Cerebellar nuclear complex (tissue), 1 donor: ENCODE measurements at places on chromosomes 5 and 9.

DNA sequence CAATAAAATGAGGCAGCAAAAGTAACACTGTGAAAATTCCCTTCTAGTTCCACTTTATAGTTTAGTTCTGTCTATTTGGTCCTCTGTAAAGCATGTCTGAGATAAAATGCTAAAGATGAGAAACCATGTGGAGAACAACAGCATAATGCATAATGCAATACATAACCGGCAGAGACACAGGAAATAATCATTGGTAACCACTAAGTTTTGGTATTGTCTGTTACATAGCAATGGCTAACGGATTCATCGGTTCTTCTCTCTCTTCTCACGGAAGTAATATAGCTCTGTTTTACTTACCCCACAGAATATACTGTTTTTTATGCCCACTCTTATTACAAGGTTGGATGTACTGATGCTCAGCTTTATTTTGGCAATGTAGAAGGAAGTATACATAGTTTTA, 158.9 kb downstream of the FAM174A start:
- no peak for DNase-seq

DNA sequence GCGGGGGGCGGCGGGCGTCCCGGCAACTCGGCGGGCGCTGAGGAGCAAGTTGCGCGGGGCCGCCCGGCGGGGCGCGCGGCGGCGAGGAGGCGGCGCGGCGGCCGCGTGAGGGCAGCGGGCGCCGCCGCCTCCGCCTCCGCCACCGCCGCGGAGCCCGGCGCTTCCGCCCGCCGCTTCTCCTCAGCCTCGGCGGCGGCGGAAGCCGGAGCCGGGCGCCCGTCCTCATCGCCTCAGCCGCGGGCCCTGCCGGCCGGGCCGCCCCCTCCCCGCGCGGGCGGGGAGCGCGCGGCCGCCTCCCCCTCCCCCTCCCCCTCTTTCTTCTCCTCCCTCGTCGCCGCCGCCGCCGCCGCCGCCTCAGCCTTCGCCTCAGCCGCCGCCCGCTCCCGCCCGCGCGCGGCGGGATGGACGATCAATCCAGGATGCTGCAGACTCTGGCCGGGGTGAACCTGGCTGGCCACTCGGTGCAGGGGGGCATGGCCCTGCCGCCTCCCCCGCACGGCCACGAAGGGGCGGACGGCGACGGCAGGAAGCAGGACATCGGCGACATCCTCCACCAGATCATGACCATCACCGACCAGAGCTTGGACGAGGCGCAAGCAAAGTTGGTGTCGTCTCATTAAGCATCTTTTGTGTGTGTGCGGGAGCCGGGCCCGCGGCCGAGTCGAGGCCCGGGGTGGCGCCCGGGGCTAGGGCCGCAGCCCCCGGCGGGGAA, at the start of gene PBX3:
PBX3 (plus strand) TSS at position 321 of the 712 bp plus-strand sequence.
- no peak for DNase-seq

- no peak for DNase-seq
These were observed 120.2 kb downstream of the RGS3 start for GRCh38 chr9:113583511-113584427.

DNA sequence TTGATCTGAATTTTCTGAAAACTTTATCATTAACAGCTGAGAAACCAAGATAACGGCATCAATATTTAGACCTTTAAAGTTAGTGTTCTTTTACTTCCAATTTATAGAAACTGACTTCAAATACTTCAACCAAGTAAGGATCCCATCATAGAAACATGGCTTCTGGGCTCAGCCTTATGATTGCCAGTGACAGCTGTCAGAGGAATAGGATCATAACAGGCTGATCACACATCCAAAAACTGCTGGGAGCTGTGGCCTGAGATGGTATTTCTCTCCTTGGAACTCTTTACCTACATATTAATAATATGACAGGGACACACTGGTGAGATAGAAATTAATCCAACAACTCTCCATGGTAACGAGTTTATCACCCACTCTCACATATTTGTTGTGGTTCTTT, 448.3 kb upstream of the NMUR2 start:
- no peak for DNase-seq

DNA sequence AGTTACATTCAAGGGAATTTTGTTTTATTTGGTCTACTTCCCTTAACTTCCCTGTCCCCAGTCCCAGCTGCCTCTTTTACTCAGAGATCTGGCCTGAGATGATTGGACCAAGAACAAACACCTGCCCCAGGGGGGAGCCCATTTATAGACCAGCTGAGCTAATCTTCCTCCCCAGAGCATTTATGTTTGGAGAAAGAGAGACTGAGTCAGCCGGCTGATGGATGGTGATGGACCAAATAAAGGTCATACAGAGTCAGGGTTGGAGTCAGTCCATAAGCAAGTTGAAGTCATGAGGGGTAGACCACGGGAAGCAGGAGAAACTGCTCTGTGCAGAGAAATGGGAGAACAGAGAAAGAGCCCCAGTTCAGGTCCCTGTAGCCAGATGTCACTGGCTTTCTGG, 77.7 kb downstream of the TMEM174 start:
- no peak for DNase-seq

DNA sequence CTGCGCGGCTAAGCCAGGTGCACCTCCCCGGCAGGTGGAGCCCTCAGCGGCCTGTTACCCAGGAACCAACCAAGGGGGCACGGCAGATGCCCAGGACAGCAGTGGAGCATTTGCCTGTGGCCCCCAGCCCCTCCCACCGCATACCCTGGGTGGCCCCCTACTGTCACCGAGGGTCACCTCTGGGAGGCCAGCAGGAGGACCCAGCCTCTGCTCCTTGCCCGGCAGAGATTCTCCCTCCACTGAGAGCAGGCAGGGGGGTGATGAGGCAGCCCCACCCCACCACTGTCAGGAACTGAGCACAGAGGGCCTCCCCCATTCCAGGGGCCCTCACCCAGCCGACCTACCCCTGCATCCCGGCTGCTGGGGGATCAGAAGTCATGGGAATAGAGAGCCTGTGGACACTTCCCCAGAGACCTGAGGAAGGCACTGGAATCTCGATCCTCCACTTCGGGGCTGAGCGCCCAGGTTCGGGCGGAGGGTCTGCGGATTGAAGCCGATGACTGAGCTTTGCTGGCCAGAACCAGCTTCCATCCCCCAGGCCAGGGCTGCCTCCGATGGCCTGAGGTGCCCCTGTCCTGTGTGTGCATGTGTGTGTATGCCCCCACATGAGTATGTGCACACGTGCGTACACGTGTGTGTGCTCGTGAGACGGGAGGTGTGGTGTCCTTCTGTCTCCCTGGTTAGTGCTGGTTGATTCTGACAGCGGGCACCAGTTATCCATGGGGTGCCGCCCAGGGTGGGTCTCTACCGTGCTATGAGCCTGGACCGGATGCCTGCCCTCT, at the start of gene QRFP:
QRFP (minus strand) TSS at position 580 of the 782 bp plus-strand sequence. CDS start 2,974 bp downstream, outside the sequence.
- no peak for DNase-seq

DNA sequence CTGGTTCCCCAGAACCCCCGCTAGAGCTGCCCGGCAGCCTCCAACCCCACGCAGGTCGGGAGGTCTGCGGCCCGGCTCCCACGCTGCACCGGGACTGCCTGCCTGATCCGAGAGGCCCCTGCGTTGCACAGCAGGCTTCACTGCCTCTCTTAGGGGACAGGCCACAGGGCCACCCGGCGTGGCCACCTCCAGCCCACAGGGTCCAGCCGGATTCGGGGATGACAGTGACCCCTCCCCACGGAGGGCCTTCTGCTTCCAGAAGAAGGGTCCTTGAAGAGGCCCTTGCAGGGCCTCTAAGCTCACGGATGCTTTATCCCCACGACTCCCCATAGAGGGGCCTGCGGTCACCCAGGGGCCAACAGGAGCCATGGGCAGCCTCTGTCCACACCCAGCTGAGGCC, 66.1 kb upstream of the PPP1R26 start:
- no peak for DNase-seq

GRCh38 chr9:84834426-84834825, 164.9 kb downstream of the NTRK2 start:
- no peak for DNase-seq

DNA sequence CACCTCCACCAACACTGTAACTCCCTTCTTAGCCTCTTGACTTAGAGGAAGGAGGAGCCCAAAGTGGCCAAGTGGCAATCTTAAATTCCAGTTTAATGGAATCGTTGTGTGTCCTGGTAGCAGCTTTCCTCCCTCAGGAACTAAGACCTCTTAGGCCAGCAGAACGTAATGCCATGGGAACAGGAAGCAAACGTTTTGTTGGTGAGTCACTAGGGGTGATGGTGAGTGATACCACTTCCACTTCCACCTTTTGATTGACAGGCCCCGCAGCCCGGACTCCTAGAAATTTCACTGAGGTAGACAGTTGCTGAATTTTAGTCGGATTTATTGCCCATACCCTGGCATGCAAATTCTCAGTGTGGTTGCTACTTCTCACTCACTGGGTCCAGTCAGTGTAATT, 94.2 kb upstream of the FBN2 start:
- no peak for DNase-seq

DNA sequence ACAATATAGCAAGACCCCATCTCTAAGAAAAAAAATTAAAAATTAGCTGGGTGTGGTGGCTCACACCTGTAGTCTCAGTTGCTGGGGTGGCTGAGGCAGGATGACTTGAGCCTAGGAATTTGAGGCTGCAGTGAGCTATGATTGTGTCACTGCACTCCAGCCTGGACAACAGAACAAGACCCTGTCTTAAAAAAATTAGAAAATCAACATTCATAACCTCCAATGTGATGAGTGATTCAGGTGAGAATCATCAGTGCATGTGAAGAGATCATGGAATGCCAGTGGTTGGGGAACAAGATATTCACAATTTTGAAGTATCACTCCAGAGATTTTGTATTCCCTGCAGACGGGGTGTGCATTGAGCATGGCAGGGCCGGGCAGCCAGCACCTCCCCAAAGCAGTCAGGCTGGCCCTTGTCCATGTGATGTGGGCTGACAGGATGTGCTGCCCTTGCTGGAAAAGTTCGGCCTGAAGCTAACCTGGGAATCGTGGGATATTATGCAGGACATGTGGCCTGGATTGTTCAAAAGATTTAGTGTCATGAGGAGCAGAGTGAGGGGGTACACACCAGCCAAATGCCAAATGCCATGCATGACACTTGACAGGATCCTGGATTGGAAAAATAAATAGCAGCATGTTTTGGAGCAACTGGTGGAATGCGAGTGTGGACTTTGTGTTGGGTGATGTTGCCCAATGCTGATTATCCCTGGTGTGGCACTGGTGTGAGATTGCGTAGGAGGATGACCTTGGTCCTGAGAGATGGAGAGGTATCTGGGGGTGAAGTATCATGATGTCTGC, 189.0 kb downstream of the RGS3 start:
- DNase-seq: no peak

DNA sequence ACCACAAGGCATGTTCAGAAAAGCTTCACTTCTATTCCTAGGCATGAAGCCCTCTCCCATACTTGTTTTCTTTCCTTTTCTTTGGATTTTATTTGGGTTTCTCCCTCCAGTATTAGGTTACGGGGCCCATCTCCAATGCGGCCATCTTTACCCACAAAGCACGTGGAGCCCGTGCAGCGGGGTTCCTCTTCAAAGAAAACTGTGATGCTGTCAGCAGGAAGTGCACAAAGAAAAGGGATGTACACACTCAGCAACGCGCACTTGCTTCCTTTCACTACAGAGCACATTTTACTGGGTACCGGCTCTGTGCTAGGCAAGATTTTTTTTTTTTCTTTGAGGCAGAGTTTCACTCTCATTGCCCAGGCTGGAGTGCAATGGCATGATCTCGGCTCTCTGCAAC, 106.6 kb downstream of the COL23A1 start:
- no peak for DNase-seq

- DNase-seq: no peak
These were observed 7.5 kb upstream of the ERAP2 start for GRCh38 chr5:96868603-96869371.

- DNase-seq: no peak
These were observed 158.3 kb downstream of the NR2F1-AS1 start for GRCh38 chr5:93422652-93423280.

- no peak for DNase-seq
These were observed 104.1 kb upstream of the SPRY4 start for GRCh38 chr5:142428773-142429473.

- no peak for DNase-seq
These were observed 32.7 kb upstream of the KCNMB1 start for GRCh38 chr5:170421826-170422225.

- DNase-seq: no peak
These were observed 11.1 kb upstream of the APTX start for GRCh38 chr9:33012328-33013069.

GRCh38 chr9:7186175-7186574, 428.4 kb downstream of the KDM4C start:
- DNase-seq: no peak

GRCh38 chr9:107288701-107289100, 5.6 kb downstream of the RAD23B start:
- DNase-seq: no peak
